ENCODE measurements at places on chromosomes 5 and 9.

DNA sequence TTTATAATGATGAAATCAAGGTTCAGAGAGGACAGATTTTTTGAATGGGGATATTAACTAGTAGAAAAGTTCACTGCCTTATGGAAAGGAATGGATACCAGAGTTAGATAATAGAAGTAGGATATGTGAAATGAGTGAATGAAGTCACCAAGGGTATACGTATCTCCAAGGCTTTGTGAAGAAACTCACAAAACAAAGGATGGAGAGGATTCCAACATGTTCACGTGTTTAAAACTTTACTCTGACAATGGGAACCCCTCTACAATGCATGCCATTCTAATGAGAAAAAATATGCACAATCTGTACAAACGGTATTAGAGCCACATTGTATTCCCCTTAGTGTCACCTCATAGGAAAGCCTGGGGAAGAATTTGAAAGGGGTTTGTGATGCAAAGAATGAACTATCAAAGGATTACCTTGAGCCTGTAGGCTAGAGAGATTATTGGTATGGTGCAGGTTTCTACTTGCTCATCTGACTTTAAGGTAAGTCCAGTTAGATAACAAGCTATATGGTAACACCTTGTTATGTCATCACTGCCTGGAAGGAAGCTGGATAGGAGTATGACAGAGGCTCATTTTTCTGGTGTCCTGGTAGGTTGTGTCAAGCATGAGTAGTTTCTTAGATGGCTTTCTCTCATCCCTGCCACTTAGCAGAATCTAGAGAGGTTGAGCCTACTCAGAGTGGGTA, 250.3 kb upstream of the SEMA6A start:
- DNase-seq: no peak

GRCh38 chr5:150670948-150671310, 9.9 kb downstream of the MYOZ3 start:
- no peak for DNase-seq

GRCh38 chr5:150489360-150490295, 18.3 kb upstream of the NDST1 start:
- DNase-seq: no peak

- DNase-seq: no peak
These were observed 130.1 kb upstream of the SLC44A1 start for GRCh38 chr9:105114318-105114717.

GRCh38 chr9:77011973-77012821, 7.3 kb upstream of the FOXB2 start:
- DNase-seq: peak; percentile 49

DNA sequence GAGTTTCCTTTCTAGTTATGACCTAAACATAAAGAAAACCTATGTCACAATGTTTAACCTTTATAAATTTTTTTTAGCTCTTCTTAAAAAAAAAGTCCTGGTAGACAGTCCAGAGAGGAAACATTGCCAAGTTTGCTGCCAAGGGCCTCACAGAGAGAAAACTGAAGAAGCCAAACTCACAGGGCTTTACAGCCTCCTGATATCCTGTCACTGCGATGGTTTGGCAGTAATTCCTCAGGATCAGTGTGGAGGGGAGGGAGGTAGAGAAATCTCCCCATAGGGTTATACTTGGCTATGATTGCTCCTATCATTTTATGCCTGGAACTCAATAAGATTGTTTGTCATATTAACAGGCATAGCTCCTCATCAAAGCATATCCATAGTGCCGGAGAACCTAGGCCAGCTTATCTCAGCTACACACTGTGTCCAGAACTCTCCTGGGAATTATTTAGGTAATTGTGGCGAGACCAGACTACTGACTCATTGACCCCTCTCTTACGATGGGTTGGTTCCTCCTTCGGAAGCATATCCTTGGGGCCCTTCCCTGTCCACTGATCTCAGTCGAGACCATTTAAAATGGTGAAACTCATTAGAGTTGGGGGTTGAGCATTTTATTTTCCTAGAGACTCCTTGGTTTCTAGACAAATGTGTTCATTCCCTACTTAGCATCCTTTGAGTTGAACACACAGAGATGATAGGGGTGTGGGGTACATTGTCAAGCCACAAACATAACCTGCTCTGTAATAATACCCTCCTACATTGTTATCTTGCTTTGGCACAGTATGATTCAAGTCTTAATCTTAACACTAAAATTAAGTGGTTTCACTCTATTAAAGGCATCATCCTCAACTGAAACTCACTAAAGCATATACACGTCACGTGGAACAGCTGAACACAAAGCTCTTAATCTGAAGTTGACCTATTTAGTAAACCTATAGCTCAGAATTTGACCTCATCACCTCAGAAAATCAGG, 53.4 kb upstream of the TMC1 start:
- DNase-seq: no peak

DNA sequence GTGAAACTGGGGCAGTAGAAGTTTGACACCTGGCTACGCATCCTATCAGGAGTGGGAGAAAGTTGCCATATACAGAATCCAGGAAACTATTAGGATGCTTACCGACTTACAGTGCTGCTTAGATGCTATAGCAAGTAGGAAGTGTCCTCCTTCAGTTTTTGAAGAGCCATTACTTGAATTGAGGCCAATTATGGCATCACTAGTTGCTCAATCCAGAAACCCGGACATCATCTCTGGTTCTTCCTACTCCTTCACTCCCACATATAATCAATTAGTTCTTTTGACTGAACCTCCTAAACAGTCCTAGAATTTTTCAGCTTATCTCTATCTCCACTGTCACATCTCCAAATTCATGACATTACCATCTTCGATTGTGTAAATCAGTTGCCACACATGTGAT, 41.8 kb upstream of the UGCG start:
- DNase-seq: no peak

DNA sequence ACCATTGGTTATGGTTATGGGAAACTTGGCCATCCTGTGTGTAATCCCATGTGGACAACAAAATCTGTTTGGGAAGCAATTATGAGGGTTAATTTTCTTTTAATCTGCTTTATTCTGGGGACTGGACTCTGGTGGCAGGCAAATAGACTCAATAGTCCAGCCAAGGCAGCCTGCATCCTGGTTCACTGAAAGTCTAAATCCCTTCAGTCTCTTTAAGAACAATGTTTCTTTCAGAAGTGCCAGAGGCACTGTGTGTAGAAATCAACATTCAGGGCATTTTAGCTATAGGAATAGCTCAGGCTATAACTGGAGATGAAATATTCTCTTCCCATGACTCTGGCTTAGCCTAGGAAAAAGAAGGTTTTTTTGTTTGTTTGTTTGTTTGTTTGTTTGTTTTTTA, 118.0 kb downstream of the SPATA31D1 start:
- no peak for DNase-seq

DNA sequence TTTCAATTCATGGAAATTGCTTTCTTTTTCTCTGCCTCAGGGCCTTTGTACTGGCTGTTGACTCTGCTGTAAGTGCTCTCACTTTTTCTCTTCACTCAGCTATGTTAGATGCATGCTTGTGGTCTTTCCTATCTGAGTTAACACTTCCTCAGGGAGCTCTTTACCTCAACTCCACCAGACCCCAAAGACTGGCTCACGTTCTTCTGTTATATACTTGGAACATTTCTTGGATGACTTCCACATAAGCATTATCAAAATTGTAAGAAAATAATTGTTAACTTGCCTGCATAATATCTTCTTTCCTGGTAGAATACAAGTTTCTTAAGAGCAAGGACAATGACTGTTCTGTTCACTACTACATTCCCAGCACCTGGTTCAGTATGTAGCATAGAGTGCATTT, 455.9 kb downstream of the EBF1 start:
- DNase-seq: no peak

GRCh38 chr9:32398207-32398606, 13.8 kb downstream of the ACO1 start:
- DNase-seq: no peak

- no peak for DNase-seq
These were observed 62.5 kb upstream of the EPB41L4B start for GRCh38 chr9:109383356-109383755.

DNA sequence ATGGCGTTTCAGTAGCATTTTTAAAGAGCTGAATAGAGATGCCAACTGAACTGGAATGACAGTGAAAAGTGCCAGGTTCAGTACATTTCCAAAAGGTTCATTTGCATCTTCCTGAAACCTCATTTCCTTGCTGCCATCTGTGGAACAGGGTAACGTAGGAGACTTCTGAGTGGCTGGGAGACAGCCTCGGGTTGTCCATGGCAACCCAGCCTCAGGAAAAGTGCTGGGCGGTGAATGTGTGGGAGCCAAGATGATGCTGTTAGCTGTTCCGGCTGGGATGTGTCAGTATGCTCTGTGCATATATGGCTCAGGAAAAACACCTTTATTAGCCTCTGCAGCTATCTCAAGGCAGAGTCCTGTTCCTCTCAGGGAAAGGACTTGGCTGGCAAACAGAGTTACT, 87.5 kb downstream of the KLHL3 start:
- DNase-seq: no peak

DNA sequence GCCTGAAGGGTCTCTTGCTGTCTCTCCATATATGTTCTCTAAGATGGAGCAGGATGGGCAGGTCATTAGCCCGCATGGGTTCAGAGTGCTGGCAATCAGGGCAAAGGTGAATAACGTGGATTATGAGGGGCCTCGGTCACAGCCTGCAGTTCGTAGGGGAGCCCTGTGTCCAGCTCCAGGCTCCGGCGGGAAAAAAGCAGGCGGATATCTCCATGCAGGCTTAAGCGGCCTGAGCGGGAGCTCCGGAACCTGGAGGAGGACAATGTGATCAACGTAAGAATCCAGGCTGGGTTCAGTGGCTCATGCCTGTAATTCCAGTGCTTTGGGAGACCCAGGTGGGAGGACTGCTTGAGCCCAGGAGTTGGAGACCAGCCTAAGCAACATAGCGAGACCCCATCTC, 2.2 kb upstream of the STOML2 start:
- no peak for DNase-seq

- no peak for DNase-seq
These were observed 37.3 kb downstream of the ADRA1B start for GRCh38 chr5:159953609-159954008.

DNA sequence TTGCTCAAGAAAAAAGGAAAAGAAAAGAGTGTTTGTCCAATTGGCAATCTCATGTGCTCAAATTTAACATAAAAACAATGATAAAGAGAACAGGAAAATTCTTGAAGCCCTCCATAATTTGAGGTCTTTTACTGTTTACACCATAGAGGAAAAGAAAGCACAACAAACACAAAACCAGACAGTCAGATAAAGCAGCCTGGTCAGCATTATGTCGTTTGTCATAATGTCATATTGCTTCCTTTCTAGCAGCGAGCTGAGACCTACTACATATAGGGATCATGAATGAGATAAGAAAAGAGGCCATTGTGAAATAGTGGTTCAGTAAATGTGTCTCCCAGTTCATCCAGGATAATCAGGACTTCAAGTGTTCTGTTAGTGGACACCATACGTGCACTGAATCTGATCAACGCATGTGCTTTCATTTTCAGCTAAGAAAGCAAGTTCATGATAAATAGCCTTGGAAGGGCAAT, 64.7 kb upstream of the SELENOP start:
- no peak for DNase-seq

DNA sequence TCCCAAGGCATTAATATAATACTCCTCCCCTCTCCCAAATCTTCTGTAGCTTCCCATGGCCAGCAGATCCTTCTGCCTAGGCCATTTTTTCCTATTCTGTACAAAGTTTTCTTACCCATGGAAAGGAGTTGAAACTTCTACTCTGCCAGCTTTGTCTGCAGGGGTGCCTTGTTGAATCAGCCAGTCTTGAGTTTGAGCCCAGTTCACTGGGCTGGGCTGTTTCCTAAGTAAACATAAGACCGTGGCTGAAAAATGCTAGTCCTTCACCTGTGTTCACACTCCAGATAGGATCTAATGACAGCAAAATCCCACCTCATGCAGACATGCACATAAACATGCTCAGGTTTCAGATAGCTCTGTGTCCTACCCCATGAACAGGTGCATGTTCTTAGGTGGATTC, 10.4 kb downstream of the TEX48 start:
- no peak for DNase-seq

DNA sequence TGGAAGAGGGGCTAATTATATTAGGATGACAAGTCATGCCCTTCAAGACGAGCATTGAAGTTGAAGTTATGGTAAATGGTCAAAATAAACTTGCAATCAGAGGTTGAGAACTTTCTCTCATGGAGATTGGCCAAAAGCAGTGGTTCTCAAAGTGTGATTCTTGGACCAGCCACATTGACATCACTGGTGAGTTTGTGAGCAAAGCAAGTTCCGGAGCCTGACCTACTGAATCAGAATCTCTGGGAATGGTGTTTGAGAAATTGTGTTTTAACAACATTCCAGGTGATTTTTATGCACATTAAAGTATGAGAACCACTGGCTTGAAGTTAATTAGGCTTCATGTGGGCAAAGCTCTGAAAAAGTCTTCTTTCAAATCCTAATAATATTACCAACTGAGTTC, 403.5 kb downstream of the ZSWIM6 start:
- DNase-seq: no peak

DNA sequence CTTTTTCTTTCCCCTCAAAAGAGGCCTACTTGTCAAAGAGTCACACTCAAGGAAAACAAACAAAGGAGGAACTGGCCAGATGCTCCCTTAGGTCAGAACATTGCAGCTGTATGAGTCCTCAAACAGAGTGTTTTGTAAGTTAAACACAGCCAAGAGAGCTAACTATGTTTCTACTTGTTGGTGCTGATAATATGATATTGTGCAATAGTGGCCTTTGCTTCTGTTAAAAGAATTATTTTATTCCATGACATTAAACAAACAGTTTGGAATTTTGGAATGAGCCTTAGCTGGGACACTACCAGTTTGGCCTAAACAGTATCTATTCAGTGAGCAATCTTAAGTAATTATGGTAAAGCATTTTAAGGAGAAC, 56.0 kb upstream of the TPD52L3 start:
- DNase-seq: no peak
